ENCODE measurements at places on chromosomes 6 and 20. TPM values are rescaled to one million over a fixed set of nuclear protein-coding genes. Genes with fewer than 3 reads are reported as not detected.
A peak's percentile ranks its signal among the peaks of the same experiment; 100 is the strongest.

Gene GNMT
- 0.68 TPM for total RNA-seq

Gene CPNE5
- total RNA-seq = 0.29 TPM

Gene HEY2
- total RNA-seq = 1.0 TPM

Gene CEBPB
- total RNA-seq = 33.8 TPM

Gene CLVS2
- not detected for total RNA-seq

Gene SEL1L2
- total RNA-seq = not detected

Gene CALHM4
- 0.20 TPM for total RNA-seq

Gene MYCT1
- total RNA-seq = 0.61 TPM

Gene DNAH8
- total RNA-seq = not detected

Gene EYS
- 0.07 TPM for total RNA-seq

DNA sequence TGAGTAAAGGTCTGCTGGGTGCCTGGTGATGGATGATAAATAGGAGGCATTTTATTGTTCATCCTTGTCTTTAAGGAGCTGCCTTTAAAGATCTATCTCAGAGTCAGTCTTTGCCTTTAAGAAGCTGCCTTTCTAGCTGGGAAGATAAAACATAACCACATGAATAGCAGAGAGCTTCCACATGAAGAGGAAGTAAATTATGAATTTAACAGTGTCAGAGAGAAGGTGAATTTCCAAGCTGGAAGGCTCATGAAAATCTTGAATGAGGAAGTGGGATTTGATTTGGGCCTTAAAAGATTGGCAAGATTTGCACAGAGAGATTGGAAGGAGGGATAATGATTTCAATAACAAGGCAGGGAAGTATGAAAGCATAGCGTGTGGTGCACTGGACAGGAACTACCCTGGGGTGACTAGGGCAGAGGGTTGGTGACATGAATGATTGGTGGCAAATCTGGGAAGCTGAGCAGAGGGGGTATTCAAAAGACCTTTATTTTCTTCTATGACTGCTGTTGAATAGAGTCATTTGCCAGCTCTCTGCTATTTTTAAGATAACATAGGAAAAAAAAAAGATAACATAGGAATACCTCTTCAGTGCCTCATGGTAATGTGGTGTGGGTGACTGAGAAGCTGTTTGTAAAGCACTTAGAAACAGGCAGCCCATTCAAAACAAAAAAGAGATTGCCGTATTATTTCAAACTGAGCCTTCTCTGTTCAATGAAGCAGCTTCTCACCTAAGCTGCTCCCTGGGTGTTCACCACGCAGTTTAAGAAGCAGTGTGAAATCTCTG is 591.6 kb downstream of the PKHD1 start:
- H3K27ac ChIP-seq = no peak overlapping the region
- no peak overlapping the region for H3K4me3 ChIP-seq
- DNase-seq = no peak

DNA sequence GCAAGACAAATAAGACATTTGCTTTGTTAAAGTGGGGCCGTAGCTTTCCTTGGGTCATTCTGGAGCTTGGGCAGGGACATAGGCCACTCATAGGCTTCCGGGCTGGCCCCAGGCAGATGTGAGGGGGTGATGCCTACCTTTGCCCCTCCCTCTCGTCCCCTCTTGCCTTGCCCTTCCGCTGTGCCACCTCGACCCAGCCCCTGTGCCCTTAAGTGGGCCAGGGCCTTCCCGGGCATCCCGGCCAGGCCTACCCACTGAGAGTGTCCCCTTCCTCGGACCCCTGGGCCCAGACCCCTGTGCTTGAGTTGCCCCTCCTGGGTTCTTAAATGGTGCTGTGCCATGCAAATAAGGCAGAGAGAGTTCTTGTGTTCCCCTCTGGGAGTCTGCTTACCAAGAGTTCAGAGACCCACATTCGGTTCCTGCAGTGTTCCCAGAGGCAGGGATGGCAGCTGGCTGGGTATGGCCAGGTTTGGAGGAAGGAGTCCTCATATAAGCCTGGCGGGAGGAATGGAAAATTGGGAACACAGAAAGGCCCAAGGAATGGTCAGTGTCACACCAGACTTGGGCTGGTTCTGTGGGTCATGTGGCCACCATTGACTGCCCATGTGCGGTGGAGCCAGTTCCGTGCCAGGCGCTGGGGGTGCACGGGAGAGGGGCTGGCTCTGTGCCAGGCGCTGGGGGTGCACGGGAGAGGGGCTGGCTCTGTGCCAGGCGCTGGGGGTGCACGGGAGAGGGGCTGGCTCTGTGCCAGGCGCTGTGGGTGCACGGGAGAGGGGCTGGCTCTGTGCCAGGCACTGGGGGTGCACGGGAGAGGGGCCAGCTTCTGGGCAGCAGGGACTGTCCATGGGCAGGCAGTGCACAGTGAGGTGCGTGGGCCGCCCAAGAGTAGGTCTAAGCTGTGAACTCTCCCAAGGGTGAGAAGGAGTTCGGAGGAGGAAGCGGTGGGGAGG is 173.5 kb upstream of the SNX9 start:
- H3K4me1 ChIP-seq = no peaks in the 10 kb centered on the region
- H3K4me3 ChIP-seq = no peak overlapping the region
- H3K36me3 ChIP-seq = no peaks in the 10 kb centered on the region
- no peak for DNase-seq
- H3K27ac ChIP-seq = no peak overlapping the region
- H3K27me3 ChIP-seq = no peaks in the 10 kb centered on the region

GRCh38 chr6:137358273-137358672 is 135.9 kb downstream of the OLIG3 start:
- DNase-seq = no peak
- no peaks in the 10 kb centered on the region for H3K36me3 ChIP-seq
- no peak overlapping the region for H3K27ac ChIP-seq
- H3K4me3 ChIP-seq = no peak overlapping the region
- H3K4me1 ChIP-seq = no peaks in the 10 kb centered on the region
- H3K27me3 ChIP-seq = peaks cover 5% of the 10 kb centered on the region

DNA sequence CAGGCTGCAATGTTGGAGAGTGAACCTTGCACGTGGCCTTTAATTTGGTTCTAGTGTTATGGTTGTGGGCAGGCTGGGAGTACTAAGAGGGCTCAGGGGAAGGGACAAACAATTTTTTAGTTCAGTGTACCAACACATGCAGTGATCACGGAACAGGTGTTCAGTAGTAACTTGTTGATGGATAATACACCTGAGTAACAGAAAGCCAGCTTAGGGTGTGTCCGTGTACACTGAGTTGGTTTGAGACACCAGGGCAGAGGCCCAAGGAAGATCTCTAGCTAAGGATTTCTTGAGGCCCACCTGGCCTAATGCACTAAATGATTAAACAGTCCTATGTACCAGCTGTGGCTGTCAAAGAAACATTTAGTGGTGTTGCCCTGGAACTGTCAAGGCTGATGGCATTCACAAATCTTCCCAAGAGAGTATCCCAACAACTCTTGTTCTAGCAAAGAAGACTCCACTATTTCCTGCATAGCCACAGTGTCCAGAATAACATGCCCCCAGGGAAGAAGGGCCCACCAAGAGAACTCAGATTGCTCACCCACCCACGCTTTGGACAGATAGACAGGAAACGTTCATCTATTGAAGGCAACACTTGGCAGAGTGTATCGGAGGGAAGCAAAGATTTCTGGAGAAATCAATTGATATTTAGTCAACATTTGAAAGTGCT is 60.0 kb downstream of the CD83 start:
- H3K27me3 ChIP-seq = peaks cover 6% of the 10 kb centered on the region
- H3K36me3 ChIP-seq = no peaks in the 10 kb centered on the region
- no peaks in the 10 kb centered on the region for H3K4me1 ChIP-seq
- no peak overlapping the region for H3K4me3 ChIP-seq
- DNase-seq = no peak

- no peak overlapping the region for H3K4me3 ChIP-seq
- no peaks in the 10 kb centered on the region for H3K36me3 ChIP-seq
- H3K27me3 ChIP-seq = no peaks in the 10 kb centered on the region
- H3K27ac ChIP-seq = no peak overlapping the region
Measured at GRCh38 chr6:25056130-25056529, 120.4 kb upstream of the RIPOR2 start.

- no peak overlapping the region for H3K4me3 ChIP-seq
- H3K4me1 ChIP-seq = no peaks in the 10 kb centered on the region
- DNase-seq = no peak
Measured at GRCh38 chr20:41784209-41784958, 166.2 kb upstream of the CHD6 start.

DNA sequence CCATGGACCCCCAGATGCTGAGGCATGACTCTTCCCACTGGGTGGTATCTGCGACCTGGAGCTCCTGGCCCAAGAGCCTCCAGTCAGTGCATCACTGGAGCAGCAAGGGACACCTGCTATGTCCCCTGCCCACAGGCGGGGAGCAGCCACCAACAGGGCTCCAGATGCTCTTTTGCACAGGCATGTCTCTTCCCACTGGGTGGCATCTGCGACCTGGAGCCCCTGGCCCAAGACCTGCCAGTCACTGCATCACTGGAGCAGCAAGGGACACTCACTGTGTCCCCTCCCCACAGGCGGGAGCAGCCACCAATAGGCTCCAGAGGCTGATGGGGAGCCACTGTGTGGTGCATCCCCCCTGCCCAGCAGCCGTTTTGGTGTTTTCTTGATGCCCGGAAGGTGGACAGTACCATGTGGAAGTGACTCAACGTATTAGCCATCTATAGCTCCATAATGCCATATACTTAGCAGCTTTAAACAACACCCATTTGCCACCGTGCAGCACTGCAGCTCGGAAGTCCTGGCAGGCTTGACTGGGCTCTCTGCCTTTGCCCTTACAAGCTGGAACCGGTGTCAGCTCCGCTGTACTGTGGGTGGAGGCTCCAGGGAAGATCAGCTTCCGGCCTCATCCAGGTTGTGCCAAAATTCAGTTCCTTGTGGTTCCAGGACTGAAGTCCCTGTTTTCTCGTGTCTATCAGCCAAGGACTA is 124.9 kb upstream of the CST7 start:
- DNase-seq = no peak
- H3K4me1 ChIP-seq = no peaks in the 10 kb centered on the region
- H3K36me3 ChIP-seq = no peaks in the 10 kb centered on the region
- no peak overlapping the region for H3K4me3 ChIP-seq
- H3K27ac ChIP-seq = no peak overlapping the region

GRCh38 chr6:21781128-21781527 is 187.6 kb downstream of the SOX4 start:
- no peaks in the 10 kb centered on the region for H3K27me3 ChIP-seq
- no peak overlapping the region for H3K27ac ChIP-seq
- no peaks in the 10 kb centered on the region for H3K36me3 ChIP-seq
- H3K4me1 ChIP-seq = peaks cover 4% of the 10 kb centered on the region

GRCh38 chr6:52418606-52419005 is 1.5 kb upstream of the EFHC1 start:
- no peak overlapping the region for H3K4me3 ChIP-seq
- H3K27me3 ChIP-seq = no peaks in the 10 kb centered on the region
- H3K36me3 ChIP-seq = no peaks in the 10 kb centered on the region
- H3K4me1 ChIP-seq = peaks cover 32% of the 10 kb centered on the region
- H3K27ac ChIP-seq = no peak overlapping the region
- DNase-seq = no peak

GRCh38 chr20:45920462-45921336 is 8.7 kb upstream of the PLTP start:
- no peaks in the 10 kb centered on the region for H3K36me3 ChIP-seq
- peak; percentile 19 for DNase-seq
- no peak overlapping the region for H3K4me3 ChIP-seq
- H3K27me3 ChIP-seq = no peaks in the 10 kb centered on the region

GRCh38 chr20:23626040-23626620 is 11.6 kb downstream of the CST3 start:
- no peak overlapping the region for H3K4me3 ChIP-seq
- H3K27me3 ChIP-seq = no peaks in the 10 kb centered on the region
- no peaks in the 10 kb centered on the region for H3K36me3 ChIP-seq

DNA sequence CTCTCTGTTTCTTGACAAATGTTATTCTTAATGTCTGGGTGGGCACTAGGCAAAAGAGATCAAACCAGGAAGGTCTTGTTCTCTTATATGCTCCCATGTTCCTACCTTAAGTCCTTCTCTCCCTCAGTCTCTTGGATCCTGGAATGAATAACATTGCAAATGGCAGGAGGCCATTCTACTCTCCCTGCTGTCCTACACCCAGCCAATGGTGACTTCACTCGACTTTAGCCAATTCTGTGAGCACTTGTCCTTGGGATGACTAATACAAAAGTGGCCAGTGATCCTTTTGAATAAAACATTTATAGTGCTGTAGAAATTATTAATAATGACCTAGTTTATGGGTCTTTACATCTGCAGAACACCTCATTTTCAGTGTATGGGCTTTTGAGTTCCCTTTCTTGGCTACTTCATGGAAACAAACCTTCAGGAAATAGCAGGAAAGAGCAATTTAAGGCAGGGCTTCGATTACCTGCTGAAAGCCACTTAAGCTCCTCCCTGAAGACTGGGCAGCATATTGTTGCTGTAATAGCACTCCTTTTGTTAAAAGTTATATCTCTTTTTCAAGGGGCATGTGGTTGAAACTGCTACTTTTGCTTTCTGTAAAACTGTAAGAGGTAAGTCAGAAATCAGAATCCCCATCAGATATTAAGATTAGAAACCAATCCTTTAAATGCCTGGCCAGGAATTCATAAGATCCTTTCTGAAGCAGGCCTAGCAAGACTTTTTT is 10.5 kb downstream of the OTOR start:
- no peaks in the 10 kb centered on the region for H3K4me1 ChIP-seq
- no peak overlapping the region for H3K27ac ChIP-seq
- no peak for DNase-seq
- H3K4me3 ChIP-seq = no peak overlapping the region

- peaks cover 7% of the 10 kb centered on the region for H3K27me3 ChIP-seq
- H3K4me1 ChIP-seq = peaks cover 6% of the 10 kb centered on the region
- no peak for DNase-seq
- no peak overlapping the region for H3K4me3 ChIP-seq
Measured at GRCh38 chr20:38350879-38351775, 4.8 kb downstream of the LBP start.

DNA sequence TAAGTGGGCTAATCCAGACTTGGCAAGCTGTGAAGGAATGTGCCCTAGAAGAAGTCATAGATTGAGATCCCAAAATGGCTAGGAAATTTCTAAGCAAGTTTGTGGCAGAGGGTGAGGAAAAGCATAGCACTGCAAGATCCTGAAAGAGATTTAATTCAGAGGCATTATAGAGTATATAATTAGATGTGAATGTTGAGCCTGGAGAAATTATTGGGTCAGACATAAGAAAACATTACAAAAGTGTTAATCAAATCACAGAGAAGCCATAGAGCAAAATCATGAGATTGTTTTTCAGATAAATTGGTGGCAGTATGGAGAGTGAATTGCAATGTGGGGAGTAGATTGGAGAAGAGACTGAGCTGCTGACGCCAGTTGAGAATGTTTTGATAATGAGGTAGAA is 90.0 kb downstream of the CD2AP start:
- no peak for DNase-seq
- no peak overlapping the region for H3K27ac ChIP-seq
- H3K27me3 ChIP-seq = no peaks in the 10 kb centered on the region
- H3K4me3 ChIP-seq = no peak overlapping the region
- H3K36me3 ChIP-seq = peaks cover under 1% of the 10 kb centered on the region
- no peaks in the 10 kb centered on the region for H3K4me1 ChIP-seq

GRCh38 chr6:85050149-85050548 is 285.8 kb upstream of the TBX18 start:
- H3K27me3 ChIP-seq = no peaks in the 10 kb centered on the region
- H3K36me3 ChIP-seq = no peaks in the 10 kb centered on the region
- no peak overlapping the region for H3K4me3 ChIP-seq
- no peak for DNase-seq
- H3K27ac ChIP-seq = no peak overlapping the region
- H3K4me1 ChIP-seq = peaks cover 5% of the 10 kb centered on the region

All from astrocyte (in vitro differentiated cells and primary cell).